T-helper 9 cell (primary cell): ENCODE measurements at places on chromosomes 12 and 14.

DNA sequence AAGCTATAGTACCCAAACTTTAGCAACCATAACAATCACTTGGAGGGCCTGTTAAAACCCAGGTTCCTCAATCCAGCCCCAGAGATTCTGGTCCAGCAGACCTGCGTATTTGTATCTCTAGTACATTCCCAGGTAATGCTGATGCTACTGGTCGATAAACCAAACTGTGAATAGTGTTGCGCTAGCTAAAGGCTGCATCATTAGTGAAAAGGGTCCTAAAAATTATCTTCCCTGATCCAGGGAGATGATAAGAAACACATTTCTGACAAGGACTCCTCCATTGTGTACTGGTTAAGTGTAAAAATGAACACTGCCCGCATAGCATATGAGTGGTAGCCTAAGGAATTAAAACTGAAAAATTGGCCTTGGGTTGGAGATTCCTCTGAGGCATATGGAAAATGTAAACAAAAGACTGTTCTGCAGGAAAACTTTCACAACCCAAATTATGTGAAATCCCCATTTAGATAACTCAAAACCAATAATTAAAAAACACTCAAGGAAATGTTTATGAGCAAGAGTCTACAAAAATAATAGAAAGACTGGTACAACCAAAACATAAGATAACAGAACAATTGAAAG is 322.7 kb downstream of the CEP128 start:
- DNase-seq = no peak

GRCh38 chr12:112973818-112974231 is 4.5 kb upstream of the OAS2 start:
- no peak for DNase-seq

GRCh38 chr14:36424478-36425102 is 95.4 kb downstream of the NKX2-1 start:
- DNase-seq = no peak

- DNase-seq = no peak
These were observed 496.4 kb downstream of the PCNX1 start for GRCh38 chr14:71403656-71404055.

DNA sequence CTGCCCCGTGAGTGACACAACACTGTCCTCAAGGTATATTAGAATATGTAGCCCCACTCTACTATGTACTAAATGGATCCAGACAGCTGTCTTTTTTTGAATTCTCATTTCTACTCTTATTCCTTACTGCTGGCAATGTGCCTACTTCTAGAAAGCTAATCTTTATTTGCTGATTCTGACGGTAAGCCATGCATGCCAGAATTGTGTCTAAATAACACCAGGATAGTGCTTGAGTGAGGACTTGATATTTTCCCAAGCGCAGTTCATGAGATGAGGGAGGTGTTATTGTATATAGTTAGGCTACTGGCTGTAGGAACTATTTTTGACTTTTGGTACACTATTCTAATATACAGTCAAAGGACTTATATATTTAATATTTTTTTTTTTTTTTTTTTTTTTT is 316.2 kb upstream of the NAV3 start:
- no peak for DNase-seq
